ENCODE measurements at places on chromosomes 3 and 15.

DNA sequence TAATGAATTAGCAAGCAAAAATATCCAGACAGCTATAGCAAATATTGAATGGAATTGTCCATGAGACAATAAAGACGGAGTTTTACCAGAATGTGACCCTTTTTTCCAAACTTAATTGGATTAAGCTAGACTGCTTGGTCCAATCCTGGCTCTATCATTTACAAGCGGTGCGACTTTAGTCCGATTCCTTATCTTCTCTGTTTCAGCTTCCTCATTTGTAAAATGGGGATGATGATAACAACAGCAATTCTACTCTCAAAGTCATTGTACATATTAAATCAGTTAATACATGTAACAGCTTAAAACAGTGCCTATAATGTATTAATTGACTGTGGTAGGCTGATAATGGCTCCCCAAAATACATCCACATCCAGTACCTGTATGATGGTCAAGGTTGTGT lies 62.1 kb upstream of the CRBN start:
- no peak for DNase-seq

DNA sequence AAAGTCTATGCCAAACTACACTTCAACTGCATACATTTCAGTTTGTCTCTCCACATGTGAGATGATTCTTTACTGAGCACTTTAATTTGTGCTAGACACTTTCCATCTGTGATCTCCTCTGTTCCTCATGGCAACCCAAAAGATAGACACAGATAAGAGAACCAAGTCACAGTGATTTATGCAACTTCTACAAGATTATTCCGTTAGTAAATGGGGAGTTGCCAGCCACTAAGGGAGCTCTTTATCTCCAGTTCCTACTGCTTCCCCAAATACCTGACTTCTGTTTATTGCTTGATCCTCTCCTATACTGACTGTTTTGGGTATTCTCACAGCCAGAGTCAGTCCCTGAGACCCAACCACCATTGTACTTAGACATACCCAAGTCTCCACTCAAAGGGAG lies 24.1 kb upstream of the AKAP13 start:
- no peak for DNase-seq

- no peak for DNase-seq
Measured at GRCh38 chr15:85336880-85337279, 43.5 kb upstream of the AKAP13 start.

DNA sequence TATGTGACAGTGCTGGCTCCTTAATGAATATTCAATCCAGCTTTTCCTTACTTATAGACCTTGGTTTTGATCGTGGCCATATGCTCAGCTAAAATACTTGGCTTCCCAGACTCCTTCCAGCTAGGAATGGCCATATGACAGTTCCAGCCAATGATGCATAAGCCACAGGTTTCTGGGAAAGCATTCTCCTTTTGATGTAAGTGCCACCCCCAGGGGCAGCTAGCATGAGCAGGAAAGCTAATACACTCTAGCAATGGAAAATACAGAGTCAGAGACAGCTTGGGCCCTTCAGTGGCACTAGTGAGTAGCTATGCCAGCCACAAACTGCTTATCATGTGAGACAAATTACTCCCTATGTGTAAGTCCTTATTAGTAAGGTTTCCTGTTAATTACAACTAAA lies 26.7 kb downstream of the TBC1D2B start:
- DNase-seq = no peak

DNA sequence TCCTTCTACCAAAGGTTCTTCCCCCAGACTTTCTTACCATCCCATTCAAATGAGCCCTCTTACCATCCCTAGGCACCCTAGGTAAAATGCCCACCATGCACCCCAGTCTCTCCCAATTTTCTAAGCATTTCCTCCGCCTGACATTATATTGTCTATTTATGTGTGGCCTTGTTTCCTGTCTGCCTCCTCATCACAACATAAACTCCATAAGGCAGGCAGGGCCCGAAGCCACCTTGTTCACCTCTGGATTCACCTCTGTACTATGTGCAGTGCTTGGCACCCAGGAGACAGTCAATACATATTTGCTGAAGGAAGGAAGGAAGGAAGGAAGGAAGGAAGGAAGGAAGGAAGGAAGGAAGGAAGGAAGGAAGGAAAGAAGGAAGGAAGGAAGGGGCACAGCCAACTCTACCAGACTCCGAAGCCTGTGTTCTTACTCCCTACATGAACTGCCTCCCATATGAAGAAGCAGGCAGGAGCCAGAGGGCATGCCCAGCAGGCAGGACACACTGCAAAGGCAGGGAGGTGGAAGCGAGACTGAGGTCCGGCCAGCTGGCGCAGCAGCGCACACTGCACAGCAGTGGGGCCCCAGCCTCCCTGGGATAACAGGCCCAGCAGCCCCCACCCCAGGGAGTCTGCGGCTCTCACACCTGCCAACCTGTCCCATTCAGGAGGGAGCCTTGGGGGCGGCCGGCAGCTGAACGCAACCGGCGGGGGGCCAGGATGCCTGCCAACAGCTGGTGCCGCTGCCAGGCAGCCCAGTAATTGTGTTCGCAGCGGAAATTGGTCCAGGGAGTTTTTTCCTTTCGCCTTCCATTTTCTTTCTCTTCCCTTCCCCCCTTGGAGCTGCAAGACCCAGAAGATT lies 106.0 kb upstream of the LINGO1 start:
- DNase-seq = no peak

DNA sequence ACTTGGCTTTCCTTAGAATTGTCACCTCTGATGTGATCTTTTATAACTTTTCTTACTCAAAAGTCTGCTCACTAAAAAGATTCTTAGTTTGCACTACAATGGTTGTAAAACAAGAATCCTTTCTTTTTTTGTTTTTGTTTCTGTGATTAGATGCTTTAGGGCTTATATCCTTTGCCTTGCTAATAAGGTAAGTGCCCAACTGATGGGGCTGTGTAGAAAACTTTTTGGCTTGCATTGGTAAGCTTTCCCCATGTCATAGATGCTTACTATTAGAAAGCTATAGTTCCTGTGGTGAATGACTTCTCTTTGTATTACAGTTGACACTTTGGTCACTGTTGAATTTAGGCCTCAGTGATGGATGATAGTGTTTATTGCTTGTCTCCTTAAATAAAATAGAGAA lies 5.1 kb downstream of the ABHD5 start:
- DNase-seq = no peak

DNA sequence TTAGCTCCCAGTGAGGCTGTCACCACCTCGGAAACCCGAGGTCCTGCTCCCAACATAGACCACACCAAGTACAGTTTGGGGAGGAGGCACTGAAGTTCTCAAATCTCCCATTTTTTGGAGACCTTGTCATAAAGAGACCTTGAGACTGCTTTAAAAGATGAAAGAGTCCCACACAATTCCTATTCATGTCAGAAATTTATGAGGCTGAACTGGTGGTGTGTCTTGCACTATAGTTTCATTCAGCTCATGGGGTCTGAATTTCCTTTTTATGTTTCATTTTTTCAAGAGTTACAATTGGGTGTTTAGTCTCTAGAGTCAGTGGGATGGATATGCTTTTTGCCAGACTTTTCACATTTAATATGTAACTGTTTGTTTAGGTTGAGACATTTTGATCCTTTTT lies 318.1 kb upstream of the LRRFIP2 start:
- DNase-seq = no peak

DNA sequence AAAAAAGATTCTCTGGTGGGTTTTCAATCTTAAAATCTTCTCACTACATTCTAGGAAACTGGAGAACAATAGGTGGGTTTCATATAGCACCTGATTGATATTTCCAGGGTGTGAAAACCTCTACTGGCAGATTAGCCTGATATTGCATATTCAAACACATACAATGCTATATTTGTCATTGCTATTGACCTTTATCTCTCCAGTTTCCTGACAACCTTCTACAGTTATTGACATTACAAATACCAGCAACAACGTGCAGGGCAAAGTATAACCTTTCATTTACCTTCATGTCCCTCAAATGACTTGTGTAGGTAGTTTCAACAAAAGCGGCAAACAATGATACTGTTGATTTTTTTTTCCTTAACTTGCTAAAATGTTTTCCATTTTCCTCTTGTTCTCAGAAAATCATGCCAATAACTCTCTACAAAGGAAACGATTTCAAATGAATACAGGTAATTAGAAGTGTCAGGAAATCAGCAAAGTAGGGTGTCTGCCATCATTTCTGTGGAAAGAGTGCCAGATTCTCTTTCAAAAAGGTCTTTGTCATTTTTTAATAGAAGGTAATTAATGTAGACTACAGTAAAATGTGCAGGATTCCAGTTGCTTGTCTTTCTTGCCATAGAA lies 72.6 kb upstream of the CDIN1 start:
- no peak for DNase-seq

DNA sequence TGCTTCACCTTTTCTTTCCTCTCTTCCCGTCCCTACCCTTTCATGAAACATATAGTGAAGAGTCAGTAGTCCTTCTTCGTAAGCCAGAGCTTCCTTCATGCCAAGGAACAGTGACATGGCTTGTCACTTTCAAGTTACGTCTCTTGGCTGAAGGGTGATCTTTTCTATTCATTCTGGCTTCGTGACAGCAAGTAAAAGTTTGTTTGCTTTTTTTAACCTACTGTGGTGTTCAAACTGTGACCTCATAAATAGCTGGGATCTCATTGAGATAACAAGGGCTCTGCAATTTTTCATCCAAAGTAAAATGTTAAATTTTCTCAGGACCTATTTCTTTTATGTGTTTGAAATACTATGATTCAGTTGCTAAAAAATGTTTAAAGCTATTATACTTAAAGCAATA lies 10.5 kb downstream of the CDIN1 start:
- no peak for DNase-seq

DNA sequence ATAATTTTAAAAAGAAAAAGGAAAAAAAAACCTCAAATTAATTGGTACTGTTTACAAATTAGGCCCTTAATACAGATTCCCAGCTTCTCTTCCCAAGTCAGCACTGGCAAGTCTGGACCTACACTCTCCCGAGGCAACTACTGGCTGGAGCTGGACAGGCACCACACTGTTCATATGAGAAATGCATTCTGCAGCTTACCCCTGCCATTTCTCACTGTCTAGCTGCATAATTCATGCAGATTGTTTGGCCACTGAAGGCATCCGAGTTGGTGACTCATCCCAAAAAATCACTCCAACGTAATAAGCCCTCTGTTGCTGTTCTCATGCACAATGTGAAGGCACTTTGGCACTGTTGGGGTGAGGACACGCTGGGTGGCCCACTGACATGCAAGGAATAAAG lies 45.3 kb downstream of the ROPN1B start:
- no peak for DNase-seq

DNA sequence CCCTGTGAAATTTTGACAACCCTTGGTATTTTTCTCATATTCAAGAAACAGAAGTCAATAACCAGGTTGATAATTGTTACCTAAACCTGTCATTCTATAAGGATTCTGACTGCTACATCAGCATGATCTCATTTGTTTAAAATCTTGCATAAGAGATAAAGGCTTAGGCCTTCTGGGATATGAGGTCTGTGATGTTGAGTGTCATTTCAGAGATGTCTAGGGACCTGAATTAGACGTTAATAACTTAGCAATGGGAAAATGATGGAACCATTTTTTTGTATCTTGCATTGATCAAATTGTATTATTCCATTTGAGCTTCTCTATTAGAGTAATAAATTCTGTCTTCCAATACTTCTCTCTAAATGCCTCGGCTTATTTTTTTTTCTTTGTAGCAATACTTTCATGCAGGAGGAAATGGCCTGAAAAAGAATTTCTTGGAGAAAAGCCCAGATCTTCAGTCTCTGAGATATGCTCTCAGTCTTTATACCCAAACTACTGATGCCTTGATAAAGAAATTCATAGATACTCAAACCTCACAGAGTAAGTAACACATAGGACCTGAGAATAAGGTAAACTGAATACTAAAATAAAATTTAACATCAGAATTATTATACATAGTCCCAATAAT lies 589.3 kb downstream of the UNC13C start:
- DNase-seq = no peak

GRCh38 chr3:1677576-1678156 lies 421.0 kb upstream of the CNTN4 start:
- DNase-seq = no peak

GRCh38 chr3:35137612-35138011 lies 501.7 kb upstream of the ARPP21 start:
- no peak for DNase-seq

- DNase-seq = no peak
Measured at GRCh38 chr3:52026041-52026440, 30.3 kb downstream of the DUSP7 start.

DNA sequence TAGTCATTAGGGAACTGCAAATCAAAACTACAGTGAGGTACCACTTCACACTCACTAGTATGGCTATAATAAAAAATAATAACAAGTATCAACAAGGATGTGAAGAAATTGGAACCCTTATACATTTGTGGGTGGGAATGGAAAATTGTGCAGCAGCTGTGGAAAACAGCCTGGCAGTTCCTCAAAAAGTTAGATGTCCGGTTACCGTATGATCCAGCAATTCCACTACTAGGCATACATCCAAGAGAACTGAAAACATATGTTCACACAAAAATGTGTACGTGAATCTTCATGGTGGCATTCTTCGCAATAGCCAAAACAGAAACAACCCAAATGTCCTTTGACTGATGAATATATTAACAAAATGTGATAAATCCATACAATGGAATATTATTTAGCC lies 187.9 kb upstream of the LYSMD4 start:
- no peak for DNase-seq

DNA sequence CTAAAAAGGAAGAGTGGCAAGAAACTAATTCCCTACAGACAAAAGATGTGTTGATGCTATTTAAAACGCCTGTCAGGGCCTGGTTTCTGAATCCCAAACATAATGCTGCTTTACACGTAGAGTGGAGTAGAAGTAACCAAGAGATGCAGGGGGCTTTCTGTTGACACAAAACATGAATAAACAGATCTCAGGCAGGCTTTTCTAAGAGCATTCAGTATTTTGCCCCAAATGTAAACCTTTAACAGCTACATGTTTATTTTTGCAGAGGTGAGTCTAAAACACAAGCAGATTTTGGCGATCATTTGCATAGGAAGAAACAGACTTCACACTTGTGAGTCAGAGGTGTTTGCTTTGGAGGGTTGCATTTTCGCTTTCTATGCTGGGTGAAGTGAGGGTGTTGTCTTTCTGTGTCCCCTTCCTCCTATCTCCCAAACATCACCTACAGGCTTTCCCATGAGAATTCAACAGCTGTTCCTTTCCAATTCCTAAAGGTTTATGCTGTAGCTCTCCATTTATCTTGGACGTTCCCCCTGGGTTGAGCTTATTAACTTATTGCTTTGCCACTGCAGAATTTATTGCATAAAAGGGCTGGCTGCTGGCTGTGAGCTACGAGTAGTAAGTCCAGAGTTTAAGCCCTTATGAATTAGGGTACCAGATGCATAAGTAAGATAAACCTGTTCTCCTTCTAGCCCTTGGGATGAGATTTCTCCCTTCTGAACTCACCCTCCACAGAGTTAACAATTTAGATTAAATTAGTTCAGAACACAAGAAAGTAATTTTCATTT lies 156.7 kb downstream of the DIPK2A start:
- DNase-seq = no peak

DNA sequence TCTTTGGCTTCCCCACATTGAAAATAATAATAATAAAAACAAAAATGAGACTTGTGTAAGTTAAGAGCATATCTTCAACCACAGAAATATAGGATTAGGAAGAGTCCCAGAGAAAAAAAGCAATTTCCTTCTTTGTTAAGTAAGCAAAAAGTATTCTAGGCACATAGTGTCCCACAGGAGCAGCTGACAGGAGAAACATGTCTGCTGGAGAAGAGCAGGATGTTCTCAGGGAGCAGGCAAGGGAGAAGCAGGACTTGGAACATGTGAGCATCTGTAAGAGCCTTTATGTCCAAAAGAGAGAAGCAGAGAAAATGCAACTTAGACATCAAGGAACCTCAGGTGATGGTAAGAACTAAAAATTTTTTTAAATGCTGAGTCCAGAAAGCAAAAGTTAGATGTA lies 39.0 kb downstream of the TTC23 start:
- DNase-seq = no peak
